ENCODE measurements at places on chromosomes 1 and 21. TPM values are rescaled to one million over a fixed set of nuclear protein-coding genes. Genes with fewer than 3 reads are reported as not detected.

DNA sequence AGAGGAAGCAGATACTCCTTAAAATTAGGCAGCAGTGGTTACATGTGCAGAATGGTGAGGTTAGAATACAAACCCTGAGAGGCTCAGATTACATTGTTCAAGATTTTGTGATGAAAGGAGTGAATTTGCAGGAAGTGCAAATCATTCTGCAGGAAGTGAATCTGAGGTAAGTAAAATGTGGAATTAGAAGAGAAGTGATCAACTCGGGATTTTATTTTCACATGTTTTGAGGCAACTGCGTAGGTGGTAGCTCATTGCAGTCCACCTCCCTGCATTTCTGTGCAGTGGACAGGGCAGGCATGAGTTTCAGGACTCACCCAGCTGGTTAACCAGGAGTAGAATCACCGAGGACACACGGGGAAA, 2.1 kb upstream of the PLA2G2C start:
- peak; percentile 57 for DNase-seq

NUAK2 gene
- total RNA-seq: 0.44 TPM

PIP5K1A gene
- total RNA-seq: 25.8 TPM

DNA sequence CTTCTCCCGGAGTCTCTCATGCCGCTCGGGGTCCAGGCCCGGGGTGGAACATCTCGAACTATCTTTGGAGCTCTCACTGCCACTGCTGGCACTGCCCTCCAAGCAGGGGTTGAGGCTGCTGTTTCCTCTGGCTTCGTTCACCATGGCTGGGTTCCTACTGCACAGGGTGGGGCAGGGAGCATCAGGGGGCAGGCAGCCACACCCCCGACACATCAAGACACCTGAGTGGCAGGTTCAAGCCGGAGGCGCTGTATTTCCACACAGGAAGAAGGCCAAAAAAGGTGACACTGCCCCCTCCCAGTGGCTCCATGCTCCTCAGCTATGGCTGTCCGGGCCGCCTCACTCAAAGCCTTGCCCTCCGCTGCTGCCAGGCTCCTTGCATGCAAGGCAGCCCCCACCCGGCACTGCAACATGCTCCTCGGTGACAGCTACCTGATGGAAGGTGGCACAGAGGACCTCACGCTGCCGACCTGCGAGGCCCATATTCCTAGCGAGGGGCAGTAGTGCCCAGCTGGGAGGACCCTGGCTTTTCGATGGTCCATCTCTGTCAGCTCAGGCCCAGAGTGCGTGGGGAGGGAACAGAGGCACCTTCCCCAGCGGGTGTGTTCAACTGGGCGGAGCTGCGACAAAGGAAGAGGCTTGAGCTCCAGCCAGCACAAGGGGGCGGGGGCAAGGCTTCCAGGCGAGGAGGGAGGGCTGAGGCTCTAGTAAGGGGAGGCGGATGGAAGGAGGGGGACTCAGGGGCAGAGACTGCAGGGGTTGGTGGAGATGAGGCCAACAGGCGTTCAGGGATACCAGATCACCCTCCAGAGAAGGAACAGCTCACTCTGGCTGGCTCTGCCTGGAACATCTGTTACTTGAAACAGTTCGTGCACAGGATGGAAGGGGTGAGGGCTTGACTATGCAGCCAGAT, 2.5 kb downstream of the MTHFR start:
- peak; percentile 90 for DNase-seq

OR2L5 gene
- not detected for total RNA-seq

BACE2 gene
- total RNA-seq: 0.07 TPM

- peak; percentile 75 for DNase-seq
Measured at GRCh38 chr21:43916691-43917514, 51.9 kb downstream of the AGPAT3 start.

PERM1 gene
- total RNA-seq: not detected

DNA sequence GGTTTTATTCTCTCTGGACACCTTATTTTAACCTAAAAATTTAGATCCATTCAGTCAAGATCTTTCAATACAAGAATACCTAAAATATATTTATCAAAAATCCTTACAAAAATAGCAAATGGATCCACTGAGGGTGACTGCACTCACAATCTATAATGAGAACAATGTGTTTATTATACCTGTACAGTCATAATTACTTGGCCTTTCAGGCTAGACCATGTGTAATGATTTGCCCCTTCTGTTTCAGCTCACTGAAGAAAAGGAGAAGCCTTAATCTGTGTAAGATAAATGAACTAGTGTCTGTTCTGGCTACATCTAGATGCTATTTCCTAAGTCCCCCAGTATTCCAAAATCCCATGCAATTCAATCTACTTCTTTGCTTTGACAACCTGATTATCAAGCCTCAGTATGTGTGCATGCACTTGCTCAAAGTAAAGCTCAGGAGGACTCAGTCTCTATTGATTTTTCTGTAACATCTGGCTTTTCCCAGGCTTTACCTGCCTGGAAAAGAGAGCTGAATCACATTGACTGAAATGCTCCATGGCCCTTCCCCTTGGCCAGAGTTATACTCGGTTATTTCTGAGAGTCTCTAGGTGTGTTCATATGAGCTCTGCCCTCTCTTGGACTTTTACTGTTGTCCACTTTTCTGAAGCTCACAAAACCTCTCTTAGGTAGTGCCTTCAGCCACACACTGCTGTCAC, 27.6 kb downstream of the CRP start:
- no peak for DNase-seq

- no peak for DNase-seq
Measured at GRCh38 chr1:60589916-60590315, 492.4 kb upstream of the NFIA start.

GRCh38 chr1:93715529-93716126, 34.0 kb upstream of the BCAR3 start:
- DNase-seq: no peak

SAMD11 gene
- 0.38 TPM for total RNA-seq

DNA sequence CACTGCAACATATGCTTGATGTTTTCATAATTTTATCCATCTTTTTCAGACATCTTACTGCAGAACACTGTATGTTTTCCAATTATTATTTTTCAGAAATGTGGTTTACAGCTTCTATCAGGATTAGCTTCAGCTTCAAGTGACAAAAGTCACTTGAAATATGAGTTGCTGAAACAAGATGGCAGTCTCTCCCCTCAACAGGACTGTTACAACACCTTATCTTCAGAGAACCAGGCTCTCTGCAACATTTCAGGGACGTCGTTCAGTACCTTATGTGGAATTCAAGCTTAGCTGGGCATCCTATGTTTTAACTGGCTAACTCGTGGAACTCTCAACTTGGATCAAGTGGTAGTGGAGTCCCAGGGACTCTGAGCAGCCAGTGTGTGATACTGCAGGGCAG, 2.0 kb upstream of the UBE2G2 start:
- no peak for DNase-seq

DNA sequence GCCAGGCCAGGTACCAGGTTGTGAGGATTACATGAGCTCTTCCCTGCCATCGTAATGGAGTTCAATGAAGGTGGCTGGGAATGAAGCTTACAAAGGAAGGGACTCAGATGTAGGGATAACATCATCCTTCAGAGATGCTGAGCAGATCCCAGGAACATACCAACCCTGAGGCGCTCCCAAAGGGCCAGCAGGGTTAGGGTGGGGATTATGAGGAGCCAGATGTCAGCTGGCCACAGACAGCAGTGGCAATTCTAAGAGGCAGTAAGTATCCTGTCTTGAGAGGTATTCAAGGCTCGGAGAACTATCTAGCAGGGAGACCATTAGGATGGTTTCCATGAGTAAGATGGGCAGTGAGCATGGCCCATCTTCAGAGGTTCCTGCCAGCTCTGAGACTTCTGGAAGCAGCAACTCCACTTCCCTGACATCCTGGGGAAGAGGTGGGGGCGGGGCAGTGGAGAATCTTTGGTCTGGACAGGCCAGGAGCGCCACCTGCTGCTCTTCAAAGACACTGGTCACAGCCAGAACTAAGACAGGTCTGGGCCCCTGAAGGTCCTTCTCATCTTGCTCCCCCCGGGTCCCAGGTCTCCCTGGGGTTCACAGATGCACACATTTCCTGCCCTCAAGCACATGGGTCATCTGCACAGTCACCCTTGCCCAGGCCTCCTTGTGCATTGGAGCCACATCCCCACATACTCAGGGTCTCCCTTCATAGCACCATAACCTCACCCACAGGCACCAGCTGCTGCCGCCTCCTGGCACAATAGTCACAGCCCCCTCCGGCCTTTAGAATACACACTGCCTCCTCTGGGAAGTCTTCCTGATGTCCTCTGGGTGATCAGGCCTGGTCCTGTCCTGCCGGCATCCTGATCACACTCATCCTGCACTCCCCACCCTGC, 2.7 kb upstream of the SDC3 start:
- peak; percentile 94 for DNase-seq

HMCN1 gene
- 0.13 TPM for total RNA-seq

DNA sequence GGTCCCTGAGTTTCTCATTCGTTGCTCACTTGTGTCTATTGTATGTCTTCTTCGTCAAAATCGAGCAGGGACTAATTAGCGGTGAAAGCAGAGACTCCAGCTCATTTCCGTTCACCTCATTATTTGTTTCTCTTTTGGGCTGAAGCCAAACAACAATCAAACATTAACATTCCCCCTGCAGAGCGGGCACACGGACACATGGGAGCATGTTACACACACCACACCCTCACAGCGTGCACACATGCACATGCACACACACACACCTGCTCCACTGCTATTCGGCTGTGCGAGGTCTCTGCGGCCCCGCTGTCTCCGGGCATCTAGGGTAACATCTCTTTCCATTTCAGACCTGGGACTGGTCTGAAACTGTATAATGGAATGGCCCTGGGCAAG, 58.5 kb upstream of the LRRC8D start:
- no peak for DNase-seq

- DNase-seq: no peak
Measured at GRCh38 chr1:1966071-1966740, 37.4 kb downstream of the CFAP74 start.

KDF1 gene
- total RNA-seq: 2.4 TPM

DNA sequence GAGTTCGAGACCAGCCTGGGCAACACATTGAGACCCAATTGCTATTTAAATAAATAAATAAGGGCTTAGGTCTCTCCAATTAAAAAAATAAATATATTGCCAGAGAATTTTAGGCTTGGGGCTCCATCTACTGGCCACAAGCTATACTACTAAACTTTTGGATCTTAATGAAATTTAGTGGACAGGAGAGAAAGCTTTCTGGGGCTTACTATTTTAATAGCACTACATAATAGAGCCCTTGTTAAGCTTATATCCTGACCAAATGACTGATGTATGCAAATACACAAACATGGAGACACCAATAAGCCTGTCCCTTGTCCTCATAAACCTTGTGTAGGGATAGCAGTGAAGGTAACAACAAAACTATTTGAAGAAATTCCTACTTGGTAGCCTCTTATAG, 18.4 kb downstream of the CCT3 start:
- DNase-seq: no peak

DYRK3 gene
- 30.2 TPM for total RNA-seq

SPATA6 gene
- total RNA-seq: 0.38 TPM

DNA sequence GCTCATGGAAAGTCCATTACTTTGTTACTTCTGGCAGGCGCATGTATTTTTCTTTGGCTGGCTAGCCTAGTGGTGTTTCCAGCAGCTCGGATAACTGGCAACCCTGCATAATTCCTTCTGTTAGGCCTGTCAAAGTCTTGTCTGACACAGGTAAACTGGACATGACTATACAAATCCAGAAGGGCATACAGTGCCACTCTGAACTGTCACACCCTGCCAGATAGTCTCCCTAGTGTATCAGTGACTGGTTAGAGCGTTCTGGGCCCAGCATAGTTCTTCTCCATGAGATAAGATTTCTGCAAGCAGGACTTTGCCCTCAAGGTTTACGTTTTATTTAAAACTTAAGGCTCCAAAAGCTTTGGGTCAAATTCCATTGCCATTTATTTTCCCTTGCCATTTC, 177.7 kb upstream of the GORAB start:
- DNase-seq: no peak

- DNase-seq: no peak
Measured at GRCh38 chr1:213464786-213465460, 413.9 kb downstream of the RPS6KC1 start.

- no peak for DNase-seq
Measured at GRCh38 chr21:21096956-21097355, 98.7 kb downstream of the NCAM2 start.

TAF5L gene
- total RNA-seq: 28.0 TPM

GRCh38 chr21:33753886-33754285, 111.6 kb downstream of the ITSN1 start:
- DNase-seq: no peak

DNA sequence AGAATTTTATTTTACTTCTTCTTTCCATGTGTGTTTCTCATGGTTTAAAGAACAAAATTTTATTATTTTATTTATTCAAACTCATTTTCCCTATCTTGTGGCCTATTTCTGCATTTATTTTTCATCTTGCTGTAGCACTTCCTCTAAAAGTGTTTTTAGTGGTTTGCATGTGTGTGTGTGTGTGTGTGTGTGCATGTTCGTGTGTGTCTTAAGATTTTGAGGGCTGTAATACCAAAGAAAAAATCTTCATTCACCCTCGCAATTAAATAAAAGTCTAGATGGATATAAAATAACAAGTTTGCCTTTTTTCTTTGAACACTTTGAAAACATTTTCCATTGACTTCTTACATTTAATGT, 24.6 kb upstream of the FCRL3 start:
- no peak for DNase-seq

RGS1 gene
- 0.42 TPM for total RNA-seq

FAM76A gene
- 10.8 TPM for total RNA-seq

TAGLN2 gene
- 506 TPM for total RNA-seq

- DNase-seq: no peak
Measured at GRCh38 chr1:59052166-59052590, 244.7 kb upstream of the FGGY start.

- no peak for DNase-seq
Measured at GRCh38 chr1:9394010-9394409, 101.3 kb downstream of the SPSB1 start.

TRIM67 gene
- total RNA-seq: 0.60 TPM

B3GALT5 gene
- total RNA-seq: 0.09 TPM

GRCh38 chr1:59707178-59707791, 107.5 kb upstream of the HOOK1 start:
- no peak for DNase-seq

G0S2 gene
- 37.4 TPM for total RNA-seq

HEATR1 gene
- total RNA-seq: 113 TPM
